Common myeloid progenitor, CD34-positive (primary cell): ENCODE measurements at places on chromosomes 6 and 20.

DNA sequence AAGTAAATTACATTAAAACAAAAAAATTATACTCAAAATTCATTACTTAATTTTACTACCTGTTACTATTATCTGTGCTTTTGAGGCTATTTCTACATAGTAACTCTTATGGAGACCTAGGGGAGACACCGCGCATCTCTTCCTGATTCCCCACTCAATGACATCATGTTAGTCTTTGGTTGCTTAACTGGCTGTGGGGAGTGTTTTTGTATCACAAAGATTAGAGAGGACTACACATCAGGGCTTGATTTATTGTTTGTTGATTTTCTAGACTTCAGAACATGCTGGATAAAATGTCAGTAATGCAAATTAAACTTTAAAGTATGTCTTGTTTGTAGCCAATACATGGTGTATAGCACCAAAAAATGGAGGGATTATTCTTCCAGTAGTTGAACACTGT lies 26.0 kb downstream of the SLC2A10 start:
- no peaks in the 10 kb centered on the region for H3K36me3 ChIP-seq
- no peak for DNase-seq
- H3K27ac ChIP-seq = no peak overlapping the region
- H3K27me3 ChIP-seq = peaks cover 4% of the 10 kb centered on the region
- no peaks in the 10 kb centered on the region for H3K4me1 ChIP-seq

DNA sequence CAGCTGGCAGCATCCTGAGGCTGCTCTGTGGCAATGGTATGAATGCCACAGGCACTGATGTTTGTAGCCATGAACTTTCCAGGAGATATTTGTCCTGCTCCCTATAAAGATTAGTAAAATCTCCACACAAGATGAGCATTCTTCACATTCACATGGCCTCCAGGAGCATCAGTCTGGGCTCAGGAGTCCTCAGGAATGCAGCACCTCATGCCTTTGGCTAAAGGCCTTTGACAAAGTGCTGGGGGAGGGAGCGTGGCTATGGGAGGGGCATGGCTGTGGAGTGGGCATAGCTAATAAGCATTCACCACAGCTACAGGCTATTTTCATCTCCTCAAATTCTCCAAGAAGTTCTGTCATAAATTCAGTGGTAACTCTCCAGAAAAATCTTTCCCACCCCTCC lies 90.5 kb upstream of the LY86 start:
- H3K27ac ChIP-seq = no peak overlapping the region
- no peak for DNase-seq
- H3K4me3 ChIP-seq = no peak overlapping the region
- H3K36me3 ChIP-seq = no peaks in the 10 kb centered on the region

DNA sequence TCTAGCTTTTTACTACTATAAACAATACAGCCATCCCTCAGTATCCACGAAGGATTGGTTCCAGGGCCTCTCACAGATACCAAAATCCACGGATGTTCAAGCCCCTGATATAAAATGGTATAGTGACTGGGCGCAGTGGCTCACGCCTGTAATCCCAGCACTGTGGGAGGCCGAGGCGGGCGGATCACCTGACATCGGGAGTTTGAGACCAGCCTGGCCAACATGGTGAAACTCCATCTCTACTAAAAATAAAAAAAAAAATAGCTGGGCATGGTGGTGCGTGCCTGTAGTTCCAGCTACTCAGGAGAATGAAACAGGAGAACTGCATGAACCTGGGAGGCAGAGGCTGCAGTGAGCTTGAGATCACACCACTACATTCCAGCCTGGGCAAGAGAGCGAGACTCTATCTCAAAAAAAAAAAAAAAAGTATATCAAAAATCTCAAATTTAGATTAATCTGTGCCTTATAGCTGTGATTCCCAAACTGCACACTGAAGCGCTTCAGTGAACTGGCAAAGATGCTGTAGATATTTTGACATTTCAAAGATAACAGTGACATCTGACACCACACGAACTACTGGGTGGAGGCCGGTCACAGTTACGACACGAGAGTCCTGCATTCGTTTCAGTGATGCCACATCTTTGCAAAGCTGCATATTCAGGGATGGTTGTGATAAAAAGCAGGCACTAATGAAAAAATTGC lies 38.3 kb downstream of the MRS2 start:
- no peaks in the 10 kb centered on the region for H3K27me3 ChIP-seq
- no peak overlapping the region for H3K27ac ChIP-seq
- no peak for DNase-seq
- H3K36me3 ChIP-seq = no peaks in the 10 kb centered on the region
- H3K4me3 ChIP-seq = no peak overlapping the region

- DNase-seq = no peak
- H3K4me3 ChIP-seq = no peak overlapping the region
- H3K4me1 ChIP-seq = no peaks in the 10 kb centered on the region
- H3K27me3 ChIP-seq = no peaks in the 10 kb centered on the region
- no peak overlapping the region for H3K27ac ChIP-seq
Measured at GRCh38 chr6:7413151-7413823, 23.7 kb downstream of the RIOK1 start.

- DNase-seq = no peak
- H3K27ac ChIP-seq = no peak overlapping the region
- no peaks in the 10 kb centered on the region for H3K4me1 ChIP-seq
- H3K36me3 ChIP-seq = no peaks in the 10 kb centered on the region
- no peak overlapping the region for H3K4me3 ChIP-seq
- H3K27me3 ChIP-seq = no peaks in the 10 kb centered on the region
Measured at GRCh38 chr20:43576108-43576507, 14.6 kb upstream of the IFT52 start.

- no peaks in the 10 kb centered on the region for H3K36me3 ChIP-seq
- DNase-seq = no peak
- H3K27me3 ChIP-seq = peaks cover 4% of the 10 kb centered on the region
- no peak overlapping the region for H3K4me3 ChIP-seq
- H3K27ac ChIP-seq = no peak overlapping the region
- H3K4me1 ChIP-seq = no peaks in the 10 kb centered on the region
Measured at GRCh38 chr20:24485981-24486380, 16.6 kb downstream of the SYNDIG1 start.

DNA sequence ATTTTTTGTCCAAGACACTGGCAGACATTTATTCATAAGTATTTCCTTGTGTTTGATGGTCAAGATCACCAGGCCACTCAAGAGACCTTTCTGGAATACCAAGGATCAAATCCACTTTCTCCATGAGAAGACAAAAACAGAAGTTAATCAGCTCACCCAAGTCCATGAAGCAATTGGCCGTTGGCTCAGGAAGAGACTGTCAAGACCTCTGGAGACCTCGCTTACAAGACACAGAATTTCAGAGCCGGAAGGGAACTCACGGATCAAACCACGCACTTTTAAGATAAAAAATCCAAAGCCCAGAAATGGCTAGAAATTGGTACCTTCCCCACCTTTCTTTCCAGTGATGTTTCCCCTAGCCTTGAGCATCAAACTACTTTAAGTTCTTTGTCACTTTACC lies 3.3 kb downstream of the TRERF1 start:
- H3K36me3 ChIP-seq = no peaks in the 10 kb centered on the region
- no peak overlapping the region for H3K4me3 ChIP-seq
- DNase-seq = no peak
- peaks cover 4% of the 10 kb centered on the region for H3K4me1 ChIP-seq
